ENCODE measurements at places on chromosomes 6 and 20. TPM values are rescaled to one million over a fixed set of nuclear protein-coding genes. Genes with fewer than 3 reads are reported as not detected.

Gene FOXS1
- not detected for total RNA-seq

DNA sequence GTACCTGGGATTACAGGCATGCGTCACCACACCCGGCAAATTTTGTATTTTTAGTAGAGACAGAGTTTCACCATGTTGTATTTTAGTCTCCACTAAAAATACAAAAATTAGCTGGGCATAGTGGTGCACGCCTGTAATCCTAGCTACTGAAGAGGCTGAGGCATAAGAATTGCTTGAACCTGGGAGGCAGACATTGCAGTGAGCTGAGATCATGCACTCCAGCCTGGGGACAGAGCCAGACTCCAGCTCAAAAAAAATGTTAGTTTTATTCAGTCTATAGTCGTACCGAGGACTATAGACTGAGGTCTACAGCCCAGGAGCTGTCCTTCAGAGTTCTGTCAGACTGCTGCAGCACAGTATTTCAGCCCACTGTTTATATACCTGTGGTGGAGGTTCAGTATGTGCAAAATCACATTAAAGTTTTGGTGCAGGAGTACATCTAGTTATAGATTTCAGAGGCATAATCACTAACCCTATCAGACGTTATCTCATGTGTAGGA lies 3.6 kb upstream of the CASP8AP2 start:
- no peaks in the 10 kb centered on the region for H3K27me3 ChIP-seq
- peaks cover 8% of the 10 kb centered on the region for H3K4me1 ChIP-seq
- no peak overlapping the region for H3K4me3 ChIP-seq
- no peak for DNase-seq
- peaks cover 10% of the 10 kb centered on the region for H3K36me3 ChIP-seq

Gene BPIFB2
- not detected for total RNA-seq

DNA sequence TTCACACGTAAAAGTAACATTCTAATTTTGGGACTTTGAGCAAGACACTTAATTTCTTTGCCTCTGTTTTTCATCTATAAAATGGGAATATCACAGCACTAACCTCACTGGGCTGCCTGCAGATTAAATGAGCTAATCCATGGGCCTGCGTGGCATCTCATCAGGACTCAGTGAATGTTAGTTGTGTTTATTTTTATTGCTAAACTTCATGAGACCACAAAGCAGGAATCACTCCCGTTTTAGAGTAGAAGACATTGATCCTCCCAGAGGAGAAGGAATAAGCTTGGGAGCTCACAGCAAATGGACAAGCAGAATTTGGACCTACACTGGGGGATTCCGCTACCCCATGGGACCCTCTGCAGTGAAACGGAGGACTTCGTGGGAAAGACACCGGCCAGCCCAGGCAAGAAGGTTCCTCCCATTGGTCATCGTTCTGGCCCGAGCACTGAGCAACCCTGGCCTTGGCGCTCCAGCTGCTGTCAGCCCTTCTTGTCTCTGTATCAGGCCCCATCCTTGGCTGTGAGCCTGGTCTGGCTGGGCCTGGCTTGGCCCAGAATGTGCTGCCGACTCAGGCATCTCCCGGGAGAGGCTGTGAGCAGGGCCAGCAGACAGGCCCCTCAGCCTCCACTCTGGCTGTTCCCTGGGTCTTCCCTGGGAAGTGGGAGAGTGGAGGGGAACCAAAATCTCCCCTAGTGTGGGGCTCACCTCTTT lies 79.8 kb downstream of the NFATC2 start:
- no peaks in the 10 kb centered on the region for H3K27me3 ChIP-seq
- no peak for DNase-seq

DNA sequence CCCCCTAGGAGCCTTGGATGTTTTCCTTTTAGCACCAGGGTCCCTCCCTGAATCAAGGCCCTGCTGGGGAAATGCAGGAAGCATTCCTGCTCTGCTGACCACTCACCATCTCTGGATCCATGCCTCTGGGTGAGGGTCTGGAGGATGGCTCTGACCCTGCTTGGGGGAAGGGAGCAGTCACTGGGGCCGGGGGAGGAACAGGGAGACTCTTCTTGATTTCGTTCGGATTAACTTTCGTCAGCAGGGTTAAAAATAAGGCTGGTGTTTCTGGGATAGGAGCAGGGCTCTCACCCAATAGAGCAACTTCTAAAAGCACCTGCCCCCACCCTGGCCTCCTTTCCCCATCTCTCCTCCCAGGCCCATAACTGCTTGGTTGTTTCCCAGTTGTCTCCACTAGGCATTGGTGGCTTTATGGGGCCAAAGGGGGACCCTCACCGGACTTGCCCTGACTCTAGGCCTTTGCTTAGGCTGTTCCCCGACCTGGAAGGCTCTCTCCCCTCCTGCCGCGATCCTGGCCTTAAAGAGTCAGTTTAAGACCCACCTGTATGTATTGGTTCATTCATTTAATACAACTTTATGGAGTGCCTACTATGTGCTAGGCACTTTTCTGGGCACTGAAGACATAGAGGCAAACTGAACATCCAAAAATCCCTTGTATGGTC lies 63.0 kb downstream of the JPH2 start:
- H3K27ac ChIP-seq, result no peak overlapping the region
- peaks cover 32% of the 10 kb centered on the region for H3K27me3 ChIP-seq
- H3K4me3 ChIP-seq, result no peak overlapping the region
- no peak for DNase-seq
- H3K36me3 ChIP-seq, result no peaks in the 10 kb centered on the region

- no peak for DNase-seq
- H3K36me3 ChIP-seq, result peaks cover 1% of the 10 kb centered on the region
- H3K4me1 ChIP-seq, result peaks cover 44% of the 10 kb centered on the region
- H3K27me3 ChIP-seq, result no peaks in the 10 kb centered on the region
Measured at GRCh38 chr20:3995067-3995748, 20.1 kb downstream of the RNF24 start.

DNA sequence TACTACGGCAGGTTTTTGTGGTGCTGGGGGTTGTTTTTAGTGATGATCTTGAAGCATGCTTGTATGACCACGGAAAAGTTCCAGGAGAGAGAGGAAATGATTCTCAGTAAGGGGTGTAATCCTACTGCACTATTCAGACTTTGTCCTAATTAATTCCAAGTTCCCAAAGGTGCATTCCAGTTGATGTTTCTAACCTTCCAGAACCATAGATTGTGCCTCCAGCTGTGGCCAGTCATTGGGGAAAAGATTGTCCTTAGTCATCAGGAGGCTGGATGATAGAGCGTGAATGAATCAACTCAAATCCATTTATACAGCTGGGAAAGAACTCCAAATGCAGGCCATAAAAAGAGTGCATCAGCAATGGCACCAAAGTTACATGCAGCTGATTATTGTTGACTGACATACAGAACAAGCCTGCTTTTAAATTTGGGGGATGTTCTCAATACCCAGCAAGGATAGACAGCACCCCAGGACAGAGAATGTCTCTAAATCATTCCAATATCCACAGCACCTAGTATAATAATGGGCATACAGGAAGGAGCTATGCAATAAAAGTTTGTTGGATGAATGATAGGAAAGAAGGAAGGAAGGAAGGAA lies 27.8 kb upstream of the PKHD1 start:
- no peaks in the 10 kb centered on the region for H3K4me1 ChIP-seq
- DNase-seq, result no peak
- H3K27ac ChIP-seq, result no peak overlapping the region
- H3K27me3 ChIP-seq, result peaks cover 20% of the 10 kb centered on the region
- H3K4me3 ChIP-seq, result no peak overlapping the region
- H3K36me3 ChIP-seq, result peaks cover 3% of the 10 kb centered on the region

DNA sequence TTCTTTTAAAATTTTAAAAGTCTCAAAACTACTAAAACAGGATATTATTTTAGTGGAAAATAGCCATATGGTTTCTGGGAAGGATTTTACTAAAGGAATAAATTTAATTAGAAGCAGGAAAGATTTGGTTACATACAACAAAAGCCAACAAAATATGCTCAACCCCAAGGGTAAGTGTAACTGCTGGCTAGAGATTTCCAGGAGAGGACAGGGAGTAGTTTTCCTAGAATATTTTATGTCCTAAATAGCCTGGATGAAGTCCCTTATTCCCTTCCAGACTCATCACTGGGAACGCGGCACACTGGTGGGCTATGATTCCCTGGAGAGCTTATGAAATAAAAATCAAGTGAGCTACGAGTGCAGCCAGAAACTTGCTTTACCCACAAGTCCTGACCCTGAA lies 66.6 kb downstream of the SGK1 start:
- H3K36me3 ChIP-seq, result peaks cover 9% of the 10 kb centered on the region
- peaks cover 52% of the 10 kb centered on the region for H3K4me1 ChIP-seq
- no peak for DNase-seq
- H3K4me3 ChIP-seq, result no peak overlapping the region
- H3K27ac ChIP-seq, result no peak overlapping the region

DNA sequence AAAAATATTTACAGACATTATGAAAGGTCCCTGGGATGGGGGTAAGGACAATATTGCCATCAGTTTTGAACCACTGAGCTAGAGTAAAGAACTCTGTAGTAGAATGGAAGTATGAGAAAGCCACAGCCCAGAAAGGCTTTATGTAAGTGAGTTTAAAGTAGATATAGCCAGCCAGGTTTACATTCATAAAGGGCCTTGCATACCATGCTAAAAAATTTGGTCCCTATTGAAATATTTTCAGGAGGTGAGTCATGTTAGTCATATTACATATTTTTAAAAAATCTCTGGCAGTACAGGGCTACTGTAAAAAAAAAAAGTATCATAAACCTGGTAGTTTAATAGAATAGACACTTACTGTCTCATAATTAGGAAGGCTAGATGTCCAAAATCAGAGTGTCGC lies 3.5 kb downstream of the ZKSCAN8 start:
- DNase-seq, result no peak
- H3K4me3 ChIP-seq, result no peak overlapping the region
- H3K27me3 ChIP-seq, result no peaks in the 10 kb centered on the region
- H3K36me3 ChIP-seq, result peaks cover 37% of the 10 kb centered on the region
- no peak overlapping the region for H3K27ac ChIP-seq

DNA sequence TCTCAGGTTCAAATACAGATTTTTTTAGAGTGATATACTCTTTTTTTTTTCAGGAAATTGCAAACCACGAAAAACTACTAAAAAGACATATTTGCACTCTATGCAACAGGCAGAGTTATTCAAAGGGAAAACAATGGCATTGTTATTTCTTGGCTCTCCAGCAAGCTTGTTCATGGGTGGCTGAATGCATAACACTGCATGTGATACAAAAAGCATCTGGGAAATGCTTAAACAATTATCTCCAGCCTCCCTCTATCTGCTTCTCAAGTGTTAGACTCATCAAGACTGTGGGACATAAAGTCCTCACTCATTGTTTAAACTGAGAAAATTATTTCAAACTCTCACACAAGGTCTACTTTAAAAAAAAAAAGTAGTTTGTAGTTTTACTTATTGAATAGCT lies 7.3 kb upstream of the COL12A1 start:
- peaks cover 18% of the 10 kb centered on the region for H3K4me1 ChIP-seq
- H3K27ac ChIP-seq, result no peak overlapping the region
- no peaks in the 10 kb centered on the region for H3K36me3 ChIP-seq
- DNase-seq, result no peak
- H3K4me3 ChIP-seq, result no peak overlapping the region

GRCh38 chr20:44471481-44471882 lies 4.2 kb upstream of the TTPAL start:
- H3K27ac ChIP-seq, result no peak overlapping the region
- peaks cover 9% of the 10 kb centered on the region for H3K4me1 ChIP-seq
- H3K36me3 ChIP-seq, result peaks cover 2% of the 10 kb centered on the region
- H3K4me3 ChIP-seq, result no peak overlapping the region

- peak overlapping the region; percentile 43 for H3K27ac ChIP-seq
- H3K4me3 ChIP-seq, result peak overlapping the region; percentile 91
- H3K4me1 ChIP-seq, result peaks cover 15% of the 10 kb centered on the region
- no peaks in the 10 kb centered on the region for H3K36me3 ChIP-seq
- DNase-seq, result peak; percentile 34
Measured at GRCh38 chr6:144285548-144285797, 338 bp downstream of the UTRN start.

Gene HAO1
- not detected for total RNA-seq

DNA sequence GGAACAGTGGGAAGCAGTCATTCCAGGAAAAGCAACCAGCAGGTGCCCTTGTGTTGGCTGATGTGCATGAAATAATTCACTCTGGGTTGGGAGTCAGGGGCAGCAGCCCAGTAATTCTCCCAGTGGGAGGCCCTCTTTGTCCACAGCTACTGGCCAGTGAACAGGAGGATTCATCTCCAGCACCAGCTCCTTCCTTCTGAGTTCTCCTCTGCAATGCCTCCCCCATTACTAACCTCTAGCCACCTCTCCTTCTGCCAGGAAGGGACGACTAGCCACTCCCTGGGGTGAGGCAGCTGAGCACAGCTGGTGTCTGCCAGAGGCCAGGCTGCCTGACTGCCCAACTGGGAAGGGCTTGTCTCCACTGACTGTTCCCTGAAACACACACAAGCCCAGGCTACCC lies 12.5 kb upstream of the R3HDML start:
- H3K27me3 ChIP-seq, result no peaks in the 10 kb centered on the region
- no peak for DNase-seq
- H3K36me3 ChIP-seq, result no peaks in the 10 kb centered on the region
- peaks cover 3% of the 10 kb centered on the region for H3K4me1 ChIP-seq
- no peak overlapping the region for H3K4me3 ChIP-seq
- no peak overlapping the region for H3K27ac ChIP-seq

GRCh38 chr20:52655395-52655794 lies 316.8 kb upstream of the TSHZ2 start:
- H3K36me3 ChIP-seq, result no peaks in the 10 kb centered on the region
- no peak for DNase-seq
- no peak overlapping the region for H3K4me3 ChIP-seq
- no peaks in the 10 kb centered on the region for H3K4me1 ChIP-seq
- no peak overlapping the region for H3K27ac ChIP-seq

Gene ZNF165
- 4.3 TPM for total RNA-seq

Gene MYB
- total RNA-seq, result 37.2 TPM

GRCh38 chr6:98107801-98108200 lies 726.6 kb upstream of the POU3F2 start:
- DNase-seq, result no peak
- H3K36me3 ChIP-seq, result no peaks in the 10 kb centered on the region
- H3K27ac ChIP-seq, result no peak overlapping the region
- H3K27me3 ChIP-seq, result no peaks in the 10 kb centered on the region

DNA sequence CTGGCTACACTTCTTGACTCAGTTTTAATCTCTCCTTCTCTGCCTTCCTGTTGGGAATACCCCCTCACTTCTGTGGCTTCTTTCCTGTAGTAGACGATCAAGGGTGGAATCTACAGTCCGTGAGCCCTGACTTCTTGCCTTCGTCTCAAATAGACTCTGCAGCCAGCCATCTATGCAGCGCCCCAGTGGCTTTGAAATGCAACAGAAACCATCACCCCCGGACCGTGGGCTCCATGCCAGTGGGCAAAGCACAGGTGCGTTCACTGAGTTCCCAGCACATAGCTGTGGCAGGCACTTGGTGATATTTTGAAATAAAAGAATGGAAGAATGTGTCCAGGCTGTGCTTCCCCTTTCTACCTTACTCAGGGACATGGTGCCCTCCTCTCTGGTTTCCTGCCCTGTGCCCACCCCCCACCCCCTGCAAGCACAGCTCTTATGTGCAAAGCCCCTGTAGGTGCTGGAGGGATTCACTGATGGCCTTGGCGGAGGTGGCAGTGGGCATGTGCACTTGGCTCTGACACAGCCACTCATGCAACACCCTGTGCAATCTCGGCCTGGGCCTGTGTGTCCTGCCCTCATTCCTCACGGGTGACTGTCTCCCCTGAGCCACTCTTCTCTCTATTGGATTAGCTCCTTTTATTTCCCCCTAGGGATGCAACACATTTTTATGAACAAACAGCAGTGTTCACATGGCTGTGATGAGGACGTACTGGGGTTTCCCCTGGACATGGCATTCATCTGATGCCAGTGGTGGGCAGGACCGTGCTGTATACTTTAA lies 5.5 kb upstream of the CDSN start:
- no peak for DNase-seq
- H3K27ac ChIP-seq, result no peak overlapping the region
- no peak overlapping the region for H3K4me3 ChIP-seq
- H3K4me1 ChIP-seq, result peaks cover 5% of the 10 kb centered on the region
